ENCODE measurements at places on chromosomes 2 and 18. TPM values are rescaled to one million over a fixed set of nuclear protein-coding genes. Genes with fewer than 3 reads are reported as not detected.

DNA sequence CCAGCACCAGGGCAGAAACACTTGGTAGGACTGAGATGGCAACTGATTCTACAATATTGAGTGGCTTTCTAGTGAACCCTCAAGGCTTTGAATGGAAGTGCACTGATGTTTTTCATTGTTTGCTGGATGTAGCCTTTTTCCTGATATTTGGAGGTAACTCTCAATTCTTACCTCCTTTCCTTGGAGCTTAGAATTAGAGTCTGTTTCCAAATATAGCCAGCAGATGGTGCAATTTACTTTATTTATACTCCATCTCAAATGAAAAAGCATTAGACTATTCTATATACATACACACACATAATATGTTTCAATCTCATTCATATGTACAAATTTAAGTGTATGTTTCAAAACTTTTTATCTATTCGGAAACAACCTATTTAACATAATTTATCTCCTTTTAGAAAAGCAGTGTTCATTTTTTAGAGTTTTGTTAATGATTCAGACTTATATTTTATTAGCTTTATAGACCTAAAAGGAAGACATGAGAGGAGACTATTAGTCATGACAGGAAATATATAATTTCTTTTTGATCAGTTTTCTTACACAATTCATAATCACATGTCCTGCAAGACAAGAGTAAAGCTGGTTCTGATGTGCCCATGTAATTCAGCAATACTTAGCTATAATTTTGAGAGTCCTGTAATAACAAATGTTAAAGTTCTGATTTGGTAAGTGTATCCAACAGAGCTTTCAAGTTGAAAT lies 124.8 kb downstream of the NUP35 start:
- DNase-seq = no peak

The SALL3 gene
- total RNA-seq = not detected

GRCh38 chr18:8813611-8814010 lies 108.3 kb downstream of the MTCL1 start:
- DNase-seq = no peak

The LRATD1 gene
- 10.2 TPM for total RNA-seq

GRCh38 chr2:67895227-67895941 lies 167.4 kb downstream of the C1D start:
- DNase-seq = no peak

- DNase-seq = peak; percentile 80
Observed at GRCh38 chr2:102421890-102422759, 835 bp upstream of the IL18RAP start.

DNA sequence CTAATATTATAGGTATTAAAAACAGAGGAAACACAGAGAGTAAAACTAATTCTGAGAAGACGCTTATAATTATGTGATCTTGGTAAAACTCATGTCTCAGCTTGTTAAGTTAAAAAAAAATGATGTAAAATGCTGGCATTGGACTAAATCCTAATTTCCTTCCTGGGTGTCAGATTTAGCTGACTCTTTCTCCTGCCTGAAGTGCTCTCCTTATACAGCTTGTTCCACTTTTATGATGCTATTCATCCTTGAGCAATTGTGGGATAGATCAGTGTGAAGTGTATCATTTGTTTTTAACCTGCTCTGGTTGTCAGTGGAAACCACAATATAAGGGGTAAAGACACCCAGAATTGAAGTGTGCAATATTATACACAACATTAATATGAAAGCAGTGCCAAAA lies 84.9 kb downstream of the EFEMP1 start:
- no peak for DNase-seq

DNA sequence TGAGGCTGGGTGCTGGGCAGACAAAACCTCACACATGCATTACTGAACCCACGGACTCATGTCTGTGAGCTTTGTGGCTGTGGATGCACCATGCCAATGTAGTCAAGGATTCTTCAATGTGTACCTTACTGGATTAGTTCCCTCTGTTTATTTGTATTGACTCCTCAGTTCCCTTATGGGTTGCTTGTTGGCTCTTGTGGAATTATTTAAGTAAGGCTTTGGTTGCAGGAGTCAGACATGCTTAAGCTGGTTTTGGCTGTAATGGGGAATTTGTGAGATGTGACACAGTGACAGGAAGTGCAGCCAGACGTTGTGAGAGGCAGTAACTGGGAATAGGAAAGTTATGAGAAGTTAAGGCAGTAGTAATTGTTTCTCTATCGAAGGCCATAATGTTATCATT lies 13.6 kb upstream of the IL1RN start:
- DNase-seq = peak; percentile 68

GRCh38 chr18:76351961-76352581 lies 143.0 kb downstream of the ZNF516 start:
- DNase-seq = peak; percentile 93

The SLC16A14 gene
- total RNA-seq = 2.0 TPM

DNA sequence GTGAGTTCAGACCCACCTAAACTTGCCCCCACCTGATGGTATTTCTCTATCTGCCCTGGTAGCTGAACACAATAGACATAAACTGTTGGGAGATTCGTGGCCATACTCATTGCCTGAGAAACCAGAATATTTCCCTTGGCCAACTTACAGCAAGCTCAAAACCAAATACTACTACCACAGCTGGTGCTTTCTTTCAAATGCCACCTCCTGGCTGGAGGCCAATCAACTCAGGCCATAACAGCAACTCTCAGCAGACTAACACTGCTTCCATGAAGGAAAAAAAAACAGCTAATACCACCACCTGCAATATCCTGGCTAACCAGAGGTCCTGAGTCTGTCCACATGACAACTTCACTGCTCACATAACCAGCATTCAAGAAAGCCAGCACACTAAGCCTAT lies 373.1 kb downstream of the CMPK2 start:
- no peak for DNase-seq

DNA sequence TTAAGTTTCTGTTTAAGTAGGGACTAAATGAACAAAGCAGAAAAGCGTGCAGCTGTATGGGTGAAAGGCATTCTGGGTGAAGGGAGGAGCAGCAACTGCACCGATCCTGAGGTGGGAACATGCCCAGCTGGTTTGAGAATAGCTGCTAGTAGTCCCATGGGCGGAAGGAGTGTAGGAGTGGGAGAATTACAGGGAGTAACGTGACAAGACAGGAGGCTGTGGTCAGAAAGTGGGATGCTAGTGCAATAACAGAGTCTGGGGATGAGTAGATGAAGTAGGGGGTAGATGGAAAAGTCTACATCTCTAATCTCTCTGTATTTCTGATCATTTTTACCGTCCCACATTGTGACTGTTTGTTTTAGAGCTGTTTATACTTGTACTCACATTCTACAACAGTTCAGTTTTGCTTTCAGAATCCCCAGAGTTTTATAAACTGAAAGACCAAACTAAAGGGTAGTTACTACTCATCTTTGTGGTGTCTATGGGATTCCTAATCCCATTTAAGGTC lies 118.9 kb downstream of the LCLAT1 start:
- no peak for DNase-seq

- DNase-seq = peak; percentile 90
Observed at GRCh38 chr2:105545730-105546627, 147.1 kb upstream of the FHL2 start.

GRCh38 chr18:22436136-22436535 lies 18.4 kb upstream of the CTAGE1 start:
- DNase-seq = no peak

Data from esophagus muscularis mucosa (tissue), 4 donors.